ENCODE measurements at places on chromosomes 4 and X.

- DNase-seq = no peak
Observed at GRCh38 chr4:8229331-8229975, 30.4 kb downstream of the SH3TC1 start.

DNA sequence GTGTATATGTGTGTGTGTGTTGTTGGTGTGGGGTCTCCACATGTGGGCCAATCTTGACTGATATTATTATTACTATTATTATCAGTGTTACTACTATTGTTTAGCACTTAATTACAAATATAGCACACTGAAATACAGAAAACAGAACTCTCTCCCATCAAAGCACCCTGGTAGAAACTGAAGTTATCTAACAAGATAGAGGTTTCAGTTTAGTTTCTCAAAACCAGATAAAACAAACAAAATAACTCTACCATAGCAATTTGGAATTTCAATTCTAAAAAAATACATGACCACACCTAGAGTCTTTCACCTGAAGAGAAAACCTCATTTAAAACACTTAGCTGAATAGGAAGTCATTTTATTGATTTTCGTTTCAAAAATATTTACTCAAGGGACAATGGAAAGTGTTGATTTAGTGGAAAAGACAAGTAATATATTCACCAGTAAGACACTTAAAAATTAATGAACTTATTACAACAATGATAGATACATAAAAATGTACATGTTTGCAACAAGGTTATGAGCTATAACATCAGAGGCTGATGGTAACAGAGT, 252.3 kb downstream of the PDHA2 start:
- no peak for DNase-seq

- DNase-seq = peak; percentile 85
Observed at GRCh38 chr4:15655223-15656037, at the start of gene FBXL5. TSS of gene FBXL5 (minus strand) at chr4:15655357. CDS start at chr4:15655287, 70 bp downstream.

GRCh38 chr4:138665851-138666250, 349.7 kb upstream of the NOCT start:
- DNase-seq = no peak

DNA sequence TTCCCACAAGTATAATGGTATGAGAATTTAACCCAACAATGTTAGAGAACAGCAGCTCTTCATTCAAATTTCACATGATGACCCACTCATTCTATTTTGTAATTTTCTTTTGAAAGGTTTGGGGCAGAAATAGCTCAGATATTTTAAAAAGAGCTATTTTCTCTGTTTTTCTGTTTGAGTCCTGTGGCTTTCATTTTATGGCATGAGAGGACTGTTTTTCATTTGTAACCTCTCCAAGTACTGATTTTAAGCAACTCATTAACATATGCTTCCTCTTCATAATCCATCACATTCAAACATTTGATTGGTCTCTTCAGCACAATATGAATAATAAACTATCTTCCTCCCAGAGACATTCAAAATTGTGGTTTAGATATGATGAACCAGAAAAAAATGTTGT, 129.0 kb upstream of the TEX13A start:
- no peak for DNase-seq

DNA sequence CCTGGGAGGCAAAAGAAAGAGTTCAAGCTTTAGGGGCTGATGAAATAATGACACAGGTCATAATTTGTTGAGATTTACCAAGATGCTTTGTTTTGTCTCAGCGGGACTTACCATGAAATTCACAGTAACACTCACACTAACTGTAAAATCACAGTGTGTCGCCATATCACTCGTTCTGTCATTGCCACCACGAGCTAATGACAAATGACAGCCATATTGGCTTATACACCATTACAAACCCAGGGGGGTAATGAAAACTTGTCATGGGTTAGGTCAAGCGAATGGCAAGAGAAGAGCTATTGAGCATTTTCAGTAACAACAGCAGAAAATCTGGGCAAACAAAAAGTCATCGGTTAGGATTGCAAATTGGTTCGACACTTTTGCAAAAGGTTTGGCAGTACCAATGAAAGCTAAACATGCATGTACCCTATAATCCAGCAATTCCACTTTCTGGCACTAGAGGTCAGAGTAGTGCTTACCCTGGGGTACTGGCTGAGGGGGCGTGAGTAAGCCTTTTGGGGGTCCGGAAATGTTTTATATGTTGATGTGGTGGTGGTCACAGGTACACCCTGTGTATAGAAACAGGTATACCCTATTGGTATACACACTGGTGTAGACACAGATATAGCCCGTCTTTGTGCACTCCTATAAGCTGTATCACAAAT, 83.9 kb upstream of the RAI2 start:
- DNase-seq = no peak

- DNase-seq = no peak
Observed at GRCh38 chr4:1598206-1599025, 85.7 kb downstream of the FAM53A start.

DNA sequence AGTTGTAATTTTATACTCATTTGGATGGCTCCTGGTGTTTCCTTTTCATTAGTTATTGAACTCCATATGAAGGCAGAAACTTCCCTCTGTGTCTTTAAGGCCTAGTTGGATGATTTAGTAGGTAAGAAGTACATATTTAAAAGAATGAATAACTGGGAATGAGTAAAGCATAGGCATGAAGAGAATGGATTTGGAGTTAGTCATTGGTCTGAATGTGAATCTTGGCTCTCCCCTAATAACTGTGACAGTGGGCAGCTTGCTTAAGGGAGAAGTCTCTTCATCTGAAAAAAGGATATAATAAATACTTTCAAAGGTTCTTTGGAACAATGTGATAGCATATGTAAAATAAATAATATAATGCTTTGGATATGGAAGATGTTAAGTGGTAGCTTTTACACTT, 13.2 kb downstream of the SNX25 start:
- no peak for DNase-seq

Measured in activated T-cell treated with anti-CD3 and anti-CD28 coated beads, Interleukin-2, amount 50 U/mL, for 48 hours (primary cell).